ENCODE measurements at places on chromosomes 11 and 22.

DNA sequence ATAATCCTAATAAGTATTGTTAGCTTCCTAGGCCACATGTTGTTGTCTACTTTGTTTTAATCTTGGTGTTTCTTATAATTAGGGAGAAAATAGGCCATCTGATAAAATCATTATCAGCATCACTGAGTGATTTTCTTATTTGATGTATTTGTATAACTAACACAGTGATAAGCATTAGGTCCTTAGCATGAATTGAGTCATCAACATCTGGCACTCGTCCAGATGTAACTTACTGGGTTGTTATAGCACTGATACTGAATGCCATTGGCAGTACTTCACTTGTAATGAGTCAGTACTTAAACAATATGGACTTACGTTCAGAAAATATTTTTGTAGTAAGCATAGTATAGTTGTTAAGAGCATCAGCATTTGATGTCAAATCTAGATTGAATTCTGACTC lies 16.2 kb downstream of the API5 start:
- no peak for DNase-seq

- DNase-seq: no peak
Measured at GRCh38 chr22:28027453-28028448, 108.7 kb upstream of the PITPNB start.

DNA sequence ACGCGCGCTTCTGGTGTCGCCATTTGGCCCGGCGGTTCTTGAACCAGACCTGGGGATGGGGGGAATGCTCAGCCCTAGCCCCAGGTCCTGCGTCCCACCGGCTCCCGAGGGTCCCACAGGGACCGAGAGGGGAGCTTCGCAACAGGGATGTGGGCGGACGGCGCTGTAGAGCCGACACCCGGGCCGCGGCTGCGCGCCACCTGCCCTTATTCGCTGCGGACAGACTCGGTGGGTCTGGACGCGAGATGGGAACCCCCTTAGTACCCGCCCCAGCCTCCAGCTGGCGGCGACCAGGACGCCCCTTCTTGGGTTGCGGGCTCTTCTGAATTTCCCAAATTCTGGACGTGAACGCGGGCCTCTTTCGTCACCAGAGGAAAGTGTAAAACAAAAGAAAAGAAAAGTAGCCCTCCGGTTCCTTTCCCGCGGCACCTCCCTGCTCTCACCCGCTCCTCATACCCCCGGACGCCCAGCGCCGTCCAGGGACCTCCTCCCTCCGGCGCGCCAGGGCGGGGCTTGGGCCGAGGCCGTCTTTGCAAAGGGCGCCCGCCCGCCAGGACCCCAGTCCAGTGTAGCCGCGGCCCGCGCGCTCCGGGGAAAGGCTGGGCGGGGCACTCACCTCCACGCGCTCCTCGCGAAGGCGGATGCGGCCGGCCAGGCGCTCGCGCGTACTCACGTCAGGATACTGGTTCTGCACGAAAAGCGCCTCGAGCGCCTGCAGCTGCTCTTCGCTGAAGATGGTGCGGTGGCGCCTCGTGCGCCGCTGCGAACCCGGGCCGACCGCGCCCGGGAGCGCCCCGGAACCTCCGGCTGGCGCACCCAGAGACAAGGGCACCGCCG lies 827 bp downstream of the GSC2 start:
- DNase-seq: no peak

DNA sequence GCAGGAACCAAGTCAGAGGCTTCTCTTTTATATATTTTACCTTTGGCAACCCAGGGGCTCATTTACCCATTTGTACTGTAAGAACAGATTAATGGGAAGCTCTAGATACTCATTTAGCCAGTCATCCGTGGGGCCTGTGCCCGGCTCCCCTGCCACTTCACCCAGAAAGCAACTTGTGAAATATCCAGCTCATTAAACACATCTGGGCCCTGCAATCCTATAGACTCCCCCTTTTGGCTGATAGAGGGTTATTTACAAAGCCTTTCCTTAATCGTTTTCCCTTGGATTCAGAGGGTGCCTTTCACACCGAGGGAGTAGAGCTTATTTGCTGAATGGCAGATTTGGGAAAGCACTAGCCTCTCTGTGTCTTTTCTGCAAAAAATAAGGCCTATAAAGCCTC lies 118.7 kb upstream of the SORL1-AS1 start:
- no peak for DNase-seq

- no peak for DNase-seq
Measured at GRCh38 chr11:6498121-6498520, 1.0 kb downstream of the DNHD1 start.
